ENCODE measurements at places on chromosomes 2 and 18.

GRCh38 chr2:70403267-70404053, 101.6 kb upstream of the FAM136A start:
- no peak for DNase-seq

- DNase-seq, result no peak
Observed at GRCh38 chr2:206208900-206209299, 49.2 kb downstream of the EEF1B2 start.

- no peak for DNase-seq
Observed at GRCh38 chr2:226376516-226377180, 423.0 kb downstream of the IRS1 start.

DNA sequence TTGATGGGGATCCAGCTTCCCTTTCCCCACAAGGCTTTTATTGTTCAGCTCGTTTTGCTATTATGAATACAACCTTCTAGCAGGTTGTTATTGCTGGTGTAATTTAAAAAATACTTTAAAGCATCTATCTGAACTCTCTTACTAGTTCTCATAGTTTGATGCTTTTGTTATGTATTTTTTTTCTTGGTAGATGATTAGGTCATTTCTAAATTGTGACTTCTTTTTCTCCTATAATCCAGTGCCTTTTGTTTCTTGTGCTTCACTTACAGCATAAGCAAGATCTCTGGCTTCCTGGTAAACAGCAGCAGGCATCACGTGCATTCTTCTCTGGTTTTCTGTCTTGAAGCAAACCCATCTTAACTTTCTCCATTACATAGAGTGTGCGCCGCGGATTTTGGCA, 96.1 kb downstream of the FAM168B start:
- no peak for DNase-seq

GRCh38 chr2:2332381-2332780, 1.3 kb upstream of the MYT1L start:
- no peak for DNase-seq

GRCh38 chr18:79283929-79284328, 111.8 kb upstream of the NFATC1 start:
- no peak for DNase-seq

DNA sequence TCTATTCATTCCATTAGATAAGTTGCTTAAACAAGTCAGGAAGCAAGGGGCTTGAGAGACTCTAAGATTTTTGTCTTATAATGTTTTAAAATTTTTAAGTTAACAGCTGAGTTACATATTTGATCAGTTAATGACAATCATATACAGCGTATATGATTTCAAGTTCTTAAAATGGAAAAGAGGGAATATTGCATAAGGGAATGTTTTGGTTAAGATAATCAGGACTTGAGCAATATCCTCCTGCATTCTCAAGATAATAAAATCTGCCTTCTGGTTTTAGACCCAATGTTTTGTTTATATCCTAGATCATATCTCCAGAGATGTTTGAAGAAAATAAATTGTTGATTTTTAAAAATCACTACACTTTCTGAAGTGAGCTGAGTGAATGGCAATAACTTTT, 13.4 kb upstream of the DYNC1I2 start:
- no peak for DNase-seq

DNA sequence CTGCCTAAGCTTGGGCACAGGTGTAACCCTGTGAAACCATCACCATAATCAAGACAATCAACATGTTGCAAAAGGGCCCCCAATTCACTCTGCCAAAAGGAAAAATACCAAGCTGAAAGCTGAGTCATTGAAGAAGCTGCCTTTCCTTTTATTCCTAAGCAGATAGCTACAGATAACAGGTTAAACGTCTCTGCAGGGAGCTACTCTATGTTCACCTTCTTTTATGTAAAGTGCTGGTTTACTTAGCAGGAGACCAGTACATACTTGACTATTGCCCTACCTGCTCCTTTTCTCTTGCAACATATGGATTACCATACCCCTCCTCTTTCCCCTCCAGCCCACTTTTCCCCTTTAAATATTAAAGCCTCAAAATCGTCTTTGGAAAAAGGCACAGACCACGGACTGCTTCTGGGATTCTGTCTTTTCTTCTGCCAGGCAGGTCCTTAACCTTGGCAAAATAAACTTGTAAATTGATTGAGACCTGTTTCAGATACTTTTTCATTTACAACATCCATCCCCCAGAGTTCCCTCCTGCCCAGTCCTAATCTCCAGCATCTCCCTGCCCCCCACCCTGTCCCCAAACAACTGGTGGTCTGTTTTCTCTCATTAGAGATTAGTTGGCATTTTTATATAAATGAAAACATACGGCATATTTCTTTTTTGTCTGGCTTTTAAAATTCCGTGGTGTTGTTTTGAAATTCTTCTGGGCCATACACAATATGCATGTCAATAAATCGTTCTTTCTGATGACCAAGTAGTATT, 37.8 kb upstream of the LDLRAD4 start:
- DNase-seq, result no peak

GRCh38 chr18:41845563-41845962, 109.5 kb upstream of the PIK3C3 start:
- DNase-seq, result no peak

Measured in thoracic aorta (tissue), 2 donors.